CD4-positive, alpha-beta T cell (primary cell): ENCODE measurements at places on chromosomes 3 and 15.

DNA sequence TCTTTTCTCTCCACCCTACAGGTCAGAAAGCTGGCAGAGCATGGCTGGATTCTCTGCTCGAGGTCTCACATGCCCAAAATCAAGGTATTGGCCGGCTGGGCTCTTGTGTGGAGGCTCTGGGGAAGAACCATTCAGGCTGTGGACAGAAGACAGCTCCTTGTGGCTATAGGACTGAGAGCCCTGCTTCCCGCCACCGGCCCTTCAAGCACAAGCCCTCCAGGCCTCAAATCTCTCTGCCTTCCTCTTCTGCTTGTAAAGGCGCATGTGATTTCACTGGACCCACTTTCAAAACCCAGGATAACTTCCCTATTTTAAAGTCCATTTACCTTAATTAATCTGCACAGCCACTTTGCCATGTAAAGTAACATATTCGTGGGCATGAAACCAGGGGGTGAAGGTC, 36.2 kb upstream of the MGLL start:
- DNase-seq: no peak

DNA sequence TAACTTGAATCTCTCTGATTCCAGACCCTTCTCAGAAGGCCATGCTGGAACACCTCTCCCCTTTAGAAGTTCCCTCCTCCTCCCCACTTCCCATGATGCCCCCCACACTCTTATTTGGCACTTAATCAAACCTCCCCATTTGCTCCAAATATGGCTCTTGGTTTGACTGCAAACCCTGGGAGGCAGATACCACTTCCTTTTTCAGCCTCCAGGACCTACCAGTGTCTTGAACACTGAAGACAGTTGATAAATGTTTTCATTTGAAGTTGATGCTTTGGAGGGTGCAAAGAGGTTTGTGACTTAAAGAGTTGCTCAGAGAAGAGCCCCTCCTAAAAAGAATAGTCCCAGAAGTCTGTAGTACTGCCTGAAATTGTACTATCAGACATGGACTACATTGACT, 61.5 kb downstream of the SEMA5B start:
- DNase-seq: no peak

GRCh38 chr3:102132370-102132769, 283.1 kb downstream of the NFKBIZ start:
- no peak for DNase-seq

DNA sequence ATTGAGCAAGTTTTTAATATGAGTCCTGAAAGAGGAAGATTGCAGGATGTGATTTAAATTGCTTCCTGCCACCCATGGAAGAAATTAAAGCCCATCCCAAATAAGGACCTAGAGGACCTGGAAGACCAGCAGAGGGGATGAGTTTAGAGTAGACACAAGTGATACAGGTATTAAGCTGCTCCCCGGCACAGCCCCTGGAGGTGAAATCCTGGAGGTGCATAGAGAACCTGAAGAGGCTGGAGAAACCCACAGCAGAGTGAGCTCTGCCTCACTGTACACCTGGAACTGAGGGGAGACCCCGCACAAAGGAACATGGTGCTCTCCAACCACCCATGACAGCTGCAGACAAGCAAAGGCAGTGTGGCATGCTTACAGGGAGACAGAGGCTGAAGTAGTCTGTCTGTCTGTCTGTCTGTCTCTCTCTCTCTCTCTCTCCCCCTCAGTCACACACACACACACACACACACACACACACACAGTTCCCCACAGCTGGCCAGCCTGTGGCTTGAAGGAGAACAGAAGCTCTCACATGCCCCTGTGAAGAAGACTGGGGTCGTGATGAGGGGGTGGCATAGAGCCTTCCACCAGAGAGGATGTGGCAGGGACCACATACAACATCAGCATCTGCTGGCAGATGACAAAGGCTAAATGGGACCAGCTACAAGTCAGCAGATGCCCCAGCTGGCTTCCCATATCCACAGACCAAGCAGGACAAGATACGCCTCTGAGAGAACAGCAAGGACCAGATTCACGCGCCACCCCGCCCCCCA, 38.1 kb downstream of the FSIP1 start:
- no peak for DNase-seq

DNA sequence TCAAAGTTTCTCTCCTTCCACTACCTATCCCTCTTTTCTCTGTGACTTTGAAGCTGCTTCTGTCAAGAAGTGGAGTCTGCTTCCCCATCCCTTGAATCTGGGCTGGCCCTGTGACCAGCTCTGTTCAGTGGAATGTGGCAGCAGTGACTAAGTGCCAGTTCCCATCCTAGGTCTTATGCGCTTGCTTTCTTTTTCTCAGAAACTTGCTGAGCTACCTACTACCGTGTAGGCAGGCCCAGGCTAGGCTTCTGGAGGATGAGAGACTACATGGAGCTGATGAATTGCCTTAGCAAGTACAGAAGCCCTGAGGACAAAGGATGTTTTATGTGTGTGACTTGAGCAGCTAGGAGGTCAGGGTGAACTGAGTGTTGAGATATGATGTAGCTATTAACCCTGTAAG, 123.2 kb downstream of the PDCD6IP start:
- DNase-seq: no peak

GRCh38 chr15:40420071-40420713, 14.6 kb downstream of the IVD start:
- no peak for DNase-seq

- no peak for DNase-seq
These were observed 94.0 kb downstream of the GTPBP8 start for GRCh38 chr3:113084777-113085176.

DNA sequence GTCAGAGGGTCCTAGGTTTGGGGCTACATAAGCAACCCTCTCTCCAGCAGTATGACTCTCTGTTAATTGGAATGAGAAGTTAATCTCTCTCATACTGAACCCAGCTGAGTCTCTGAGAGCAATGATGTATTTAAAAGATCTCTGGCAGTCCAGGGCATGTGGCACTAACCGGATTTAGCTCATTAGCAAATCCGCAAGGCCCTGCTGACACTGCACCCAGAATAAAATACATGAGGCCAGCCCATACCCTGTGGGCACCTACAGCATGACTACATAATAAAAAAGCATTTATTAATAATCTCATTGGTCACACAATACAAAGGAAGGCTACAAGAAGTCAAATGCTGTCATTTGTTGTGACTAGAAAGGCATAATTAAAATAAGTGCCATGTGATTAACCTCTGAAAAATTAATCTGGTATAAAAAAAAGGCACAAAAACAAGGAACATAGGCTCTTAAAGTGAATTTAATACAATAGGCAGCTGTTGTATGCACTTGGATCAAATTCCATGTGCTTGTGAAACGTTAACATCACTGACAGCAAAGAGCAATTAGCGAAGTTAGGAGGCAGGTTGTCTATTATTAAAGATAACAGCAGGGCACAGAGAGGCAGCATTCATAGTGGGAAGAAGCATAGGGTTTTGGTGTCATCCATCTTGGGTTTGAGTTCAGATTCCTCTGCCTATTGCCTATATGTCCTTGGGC, 381.2 kb downstream of the WDR72 start:
- DNase-seq: no peak

DNA sequence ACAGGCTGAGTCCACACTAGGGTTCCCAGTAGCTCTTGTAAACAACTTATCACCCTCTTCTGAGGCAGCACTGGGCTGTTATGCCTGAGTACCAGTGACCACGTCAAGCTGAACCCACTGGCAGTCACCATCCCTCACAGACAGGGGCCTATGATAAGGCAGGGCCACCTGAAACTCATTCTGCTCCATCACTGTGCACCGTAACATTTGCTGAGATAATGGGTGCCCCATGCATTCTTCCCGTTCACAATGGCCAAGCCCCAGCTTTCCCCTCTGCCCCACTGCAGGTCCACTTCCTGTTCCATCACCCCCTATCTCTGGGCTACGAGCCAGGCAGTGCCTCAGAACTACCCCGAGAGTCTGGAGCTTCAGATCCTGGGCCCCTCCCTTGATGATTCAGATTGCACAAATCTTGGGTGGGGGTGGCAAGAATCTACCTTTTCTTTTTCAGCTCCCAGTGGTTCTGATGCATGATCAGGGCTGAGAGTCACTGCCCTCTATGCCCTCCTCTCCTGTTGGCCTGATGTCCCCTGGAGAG, 158.0 kb downstream of the RAB11A start:
- DNase-seq: no peak

DNA sequence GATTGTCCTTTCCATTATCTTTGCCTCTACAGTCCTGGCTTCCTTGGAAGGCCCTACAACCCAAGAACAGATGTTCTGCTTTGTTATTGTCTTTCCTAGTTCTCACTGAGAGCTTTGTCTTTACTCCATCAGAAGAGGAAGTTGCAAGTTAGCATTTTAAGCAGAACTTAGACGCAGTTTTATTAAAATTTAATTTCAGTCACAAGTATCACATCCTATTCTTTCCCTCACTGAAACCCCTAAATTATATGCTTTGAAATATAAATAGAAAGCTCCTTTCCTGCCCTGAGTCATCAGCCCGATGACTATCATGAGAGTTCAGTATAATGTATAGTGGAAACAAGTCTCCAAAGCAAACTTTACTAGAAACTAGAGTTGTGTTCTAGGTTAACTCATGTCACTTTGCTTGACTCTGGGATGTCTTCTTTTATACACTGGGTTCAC, 291.2 kb upstream of the RBMS3 start:
- no peak for DNase-seq

DNA sequence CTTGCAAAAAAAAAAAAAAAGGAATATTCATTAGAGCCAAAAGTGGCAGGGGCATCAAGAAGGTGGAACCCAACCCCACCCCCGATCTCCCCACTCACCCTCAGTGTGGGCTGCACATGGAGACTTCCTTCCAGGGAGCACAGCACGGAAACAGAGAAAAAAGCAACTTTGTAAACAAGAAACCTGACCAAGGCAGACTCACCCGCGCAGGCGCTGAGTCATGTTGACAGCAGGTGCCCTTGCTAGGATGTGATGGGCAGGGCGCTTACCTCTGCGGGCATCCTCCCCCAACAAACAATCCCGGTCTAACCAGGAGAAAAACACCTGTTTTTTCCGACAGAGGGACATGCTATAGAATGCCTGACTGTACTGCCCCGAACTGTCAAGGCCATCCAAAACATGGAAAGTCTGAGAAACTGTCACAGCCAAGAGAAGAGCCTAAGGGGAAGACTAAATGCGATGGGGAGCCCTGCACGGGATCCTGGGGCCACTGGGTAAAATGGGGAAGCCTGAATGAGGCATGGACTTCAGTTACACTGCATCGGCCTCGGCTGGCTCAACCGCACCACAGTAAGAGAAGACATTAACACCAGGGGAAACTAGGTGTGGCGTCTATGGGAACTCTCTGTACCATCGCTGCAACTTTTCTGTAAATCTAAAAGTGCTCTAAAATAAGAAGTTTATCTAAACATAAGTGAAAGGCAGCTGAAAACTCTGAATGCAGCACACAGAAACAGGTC, 66.7 kb upstream of the GATA2 start:
- DNase-seq: peak; percentile 16

DNA sequence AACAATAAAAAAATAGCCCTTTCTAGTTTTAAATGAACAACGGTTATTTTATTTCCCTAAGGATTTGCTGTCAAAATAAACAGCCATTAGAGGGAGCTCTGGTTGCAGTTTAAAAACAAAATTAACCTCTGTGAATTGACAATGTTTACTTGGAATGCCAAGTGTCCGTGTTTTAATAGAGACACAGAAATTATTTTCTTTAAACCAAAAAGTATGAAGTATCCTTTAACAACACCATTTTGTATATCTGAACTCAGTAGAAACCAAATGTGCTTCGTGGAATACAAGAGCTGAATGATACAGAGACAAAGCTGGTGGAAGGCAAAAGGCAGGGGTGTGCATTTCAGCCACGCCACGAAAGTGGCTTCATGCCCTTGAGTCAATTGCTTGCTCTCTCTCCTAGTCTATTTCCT, 74.4 kb downstream of the MOBP start:
- DNase-seq: no peak

- DNase-seq: no peak
These were observed 60.5 kb upstream of the KY start for GRCh38 chr3:134711284-134711683.

- DNase-seq: no peak
These were observed 181.7 kb upstream of the NSMCE3 start for GRCh38 chr15:29451201-29451781.

GRCh38 chr3:194485881-194486539, 792 bp downstream of the ATP13A3 start:
- DNase-seq: peak; percentile 24

DNA sequence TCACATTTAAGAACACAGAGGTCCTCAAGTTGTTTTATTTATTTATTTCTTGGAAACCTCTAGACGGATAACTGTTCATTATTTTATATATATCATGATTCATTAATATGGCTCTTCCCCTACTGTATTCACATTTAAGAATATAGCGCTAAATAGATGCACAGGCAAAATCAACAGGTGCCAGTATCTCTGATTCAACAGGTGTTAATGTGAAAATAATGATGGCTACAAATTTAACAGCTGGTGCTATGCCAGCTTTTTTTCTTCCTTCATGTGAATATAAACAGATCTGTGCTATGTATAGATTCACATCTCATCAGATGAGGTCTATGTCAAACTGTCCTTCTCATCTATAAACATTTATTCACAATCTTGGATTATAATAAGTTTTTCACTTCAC, 218.5 kb upstream of the NR2F2 start:
- DNase-seq: no peak

GRCh38 chr15:41961001-41961518, 11.3 kb downstream of the EHD4 start:
- no peak for DNase-seq

DNA sequence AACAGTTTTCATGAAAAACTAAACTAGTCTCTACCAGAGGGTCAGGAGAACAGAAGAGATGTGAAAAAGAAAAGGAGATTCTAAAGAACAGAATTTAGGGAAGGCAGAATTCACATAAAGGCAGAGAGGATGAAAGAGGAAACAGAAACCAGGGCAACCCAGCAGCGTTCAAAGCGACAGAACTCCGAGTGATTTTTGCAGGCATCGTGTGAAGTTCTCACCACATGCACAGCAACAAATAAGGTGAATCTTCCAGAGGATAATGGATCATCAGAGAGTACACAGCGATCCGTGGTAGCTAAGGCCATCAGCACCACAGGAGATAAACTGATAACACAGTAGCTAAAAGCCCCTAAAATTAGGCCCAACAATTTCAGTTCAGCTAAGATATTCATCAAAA, 250.8 kb upstream of the THBS1 start:
- DNase-seq: no peak

- DNase-seq: peak; percentile 57
These were observed 843 bp upstream of the CD47 start for GRCh38 chr3:108091498-108092250.

DNA sequence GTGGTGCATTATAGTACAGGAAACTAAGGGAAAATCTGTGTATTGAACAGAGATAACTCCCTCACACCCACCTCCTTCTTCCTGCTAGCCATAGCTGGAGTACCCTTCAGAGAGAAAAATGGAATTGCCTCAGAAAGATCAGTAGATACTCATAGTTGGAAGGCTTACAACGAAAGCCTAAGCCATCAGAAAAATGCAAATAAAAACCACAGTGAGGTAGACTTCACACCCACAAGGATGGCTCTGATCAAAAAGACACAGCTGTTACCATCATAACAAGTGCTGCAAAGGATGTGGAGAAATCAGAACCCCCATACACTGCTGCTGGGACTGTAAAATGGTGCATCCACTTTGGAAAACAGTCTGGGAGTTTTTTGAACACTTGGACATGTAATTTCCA, 7.4 kb upstream of the DLG1 start:
- DNase-seq: no peak
